ENCODE measurements at places on chromosomes 2 and 18.

- no peak for DNase-seq
These were observed 44.3 kb downstream of the MAP3K20 start for GRCh38 chr2:173119944-173120343.

GRCh38 chr2:217657252-217657651 is 345.5 kb downstream of the TNS1 start:
- DNase-seq = no peak

GRCh38 chr2:44655401-44655864 is 286.1 kb upstream of the SIX3 start:
- no peak for DNase-seq

- DNase-seq = no peak
These were observed 211.0 kb downstream of the PIK3C3 start for GRCh38 chr18:42165922-42166513.

- DNase-seq = no peak
These were observed 246.3 kb downstream of the SUCLG1 start for GRCh38 chr2:84212611-84213314.
